ENCODE measurements at places on chromosomes 12 and 14.

GRCh38 chr12:109115404-109115757 is 1.0 kb upstream of the ACACB start:
- DNase-seq = no peak

- DNase-seq = no peak
Measured at GRCh38 chr12:109449845-109450532, 27.1 kb downstream of the KCTD10 start.

DNA sequence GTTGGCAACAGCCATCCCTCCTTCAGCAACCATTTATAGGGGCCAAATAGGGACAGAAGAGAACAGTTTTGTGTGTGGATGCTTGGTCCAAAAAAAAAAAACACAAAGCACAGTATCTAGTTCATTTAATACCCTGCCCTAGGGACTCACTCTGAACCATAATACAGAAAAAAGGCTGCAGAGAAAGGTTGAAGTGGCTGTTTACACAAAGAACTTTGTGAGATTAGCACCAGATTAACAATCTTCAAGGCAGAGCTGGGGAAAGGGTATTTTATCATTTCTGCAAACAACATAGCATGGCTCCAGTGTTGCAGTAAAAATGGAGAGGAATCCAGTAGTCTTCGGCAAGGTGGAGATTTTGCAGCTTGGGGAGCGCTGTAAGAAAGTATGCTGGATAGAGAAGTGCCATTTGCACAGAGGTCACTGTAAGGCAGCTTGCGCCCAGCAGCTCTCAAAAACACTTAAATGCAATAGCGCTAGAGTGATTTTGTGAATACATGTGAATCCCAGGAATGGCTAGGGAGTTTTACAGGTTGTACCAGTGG is 124.2 kb upstream of the PLEKHA5 start:
- peak; percentile 31 for DNase-seq

DNA sequence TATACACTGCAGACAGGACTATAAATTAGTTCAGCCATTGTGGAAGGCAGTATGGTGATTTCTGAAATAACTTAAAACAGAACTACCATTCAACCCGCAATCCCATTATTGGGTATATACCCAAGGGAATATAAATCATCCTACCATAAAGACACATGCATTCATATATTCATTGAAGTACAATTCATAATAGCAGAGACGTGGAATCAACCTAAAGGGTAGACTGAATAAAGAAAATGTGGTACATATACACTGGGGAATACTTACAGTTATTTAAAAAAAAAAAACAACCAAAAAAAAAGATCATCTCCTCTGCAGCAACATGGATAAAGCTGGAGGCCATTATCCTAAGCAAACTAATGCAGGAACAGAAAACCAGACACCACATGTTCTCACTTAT is 473.9 kb downstream of the TRHDE start:
- no peak for DNase-seq

DNA sequence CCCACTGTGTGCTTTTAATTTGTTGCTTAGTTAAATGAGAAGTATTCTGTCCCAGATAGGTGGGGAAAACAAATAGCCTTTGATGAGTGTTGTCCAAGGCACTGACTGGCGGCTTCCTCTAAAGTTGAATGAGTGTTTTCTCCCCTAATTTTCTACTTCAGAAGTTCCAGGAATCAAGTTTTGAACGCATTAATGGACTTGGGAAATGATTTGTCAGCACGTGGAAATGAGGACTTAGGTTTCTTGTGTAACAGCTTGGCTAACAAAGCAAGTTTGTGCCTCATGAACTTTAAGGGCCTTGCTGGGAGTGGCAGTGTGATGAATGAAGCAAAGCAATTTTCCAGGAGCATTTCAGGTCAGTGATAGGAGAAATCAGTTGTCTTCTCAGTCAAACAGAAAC is 56.9 kb downstream of the LIN52 start:
- DNase-seq = no peak

DNA sequence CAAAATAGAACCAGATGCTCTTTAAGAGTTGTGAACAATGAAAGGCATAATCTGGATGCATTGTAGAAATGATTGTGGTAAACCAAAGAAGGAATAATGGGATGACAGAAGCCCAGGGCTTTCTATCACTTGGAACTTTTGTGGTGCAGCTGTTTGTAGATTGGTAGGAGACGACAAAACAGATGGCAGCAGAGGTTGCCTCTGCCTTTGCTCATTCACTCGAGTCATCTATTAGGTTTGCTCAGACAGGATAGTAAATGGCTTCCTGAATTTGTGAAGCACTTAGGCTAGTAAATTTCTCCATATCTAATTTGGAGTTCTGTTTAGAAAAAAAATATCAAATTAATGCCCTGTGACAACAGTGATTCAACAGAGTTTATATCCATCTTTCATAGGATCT is 78.4 kb downstream of the FGD4 start:
- DNase-seq = no peak

GRCh38 chr12:45415393-45415817 is 199.5 kb downstream of the ANO6 start:
- no peak for DNase-seq

GRCh38 chr12:15038137-15038536 is 65.3 kb downstream of the PDE6H start:
- no peak for DNase-seq

DNA sequence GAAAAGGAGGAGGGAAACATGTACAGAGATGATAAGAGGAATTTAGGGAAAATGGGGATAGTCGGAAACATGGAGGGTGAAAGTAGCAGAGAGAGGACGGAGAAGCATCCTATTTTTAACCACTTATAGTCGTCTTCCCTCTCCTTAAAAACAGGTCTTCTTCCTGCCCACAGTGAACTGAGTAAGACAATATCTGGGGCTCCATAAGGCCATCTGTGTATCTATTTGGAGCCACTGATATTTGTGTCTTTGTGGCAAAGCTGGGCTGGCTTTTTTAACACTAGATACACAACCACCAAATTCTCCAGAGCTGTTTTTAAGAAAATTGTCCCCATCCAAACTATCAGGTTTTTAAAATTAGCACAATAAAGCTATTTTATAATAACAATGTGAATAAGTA is 109.5 kb upstream of the RAP1B start:
- no peak for DNase-seq

DNA sequence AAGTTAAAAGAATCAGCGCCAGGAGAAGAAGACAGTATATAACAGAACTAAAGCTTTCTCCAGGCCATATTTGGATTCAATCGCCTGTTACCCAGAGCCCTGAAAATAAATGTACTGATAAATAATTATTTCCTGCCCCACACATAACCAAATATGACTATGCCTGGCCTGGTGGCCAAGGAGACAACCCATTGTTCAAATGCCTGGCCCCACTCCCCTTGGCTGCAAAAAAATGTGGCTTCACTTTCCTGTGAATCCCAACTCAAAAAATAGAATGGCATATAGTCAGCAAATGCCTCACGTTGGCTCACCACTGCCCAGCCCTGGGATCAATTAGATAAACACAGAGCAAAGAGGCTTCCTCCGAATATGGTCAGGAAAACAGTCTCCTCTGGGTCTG is 472.1 kb downstream of the BCL11B start:
- DNase-seq = no peak

DNA sequence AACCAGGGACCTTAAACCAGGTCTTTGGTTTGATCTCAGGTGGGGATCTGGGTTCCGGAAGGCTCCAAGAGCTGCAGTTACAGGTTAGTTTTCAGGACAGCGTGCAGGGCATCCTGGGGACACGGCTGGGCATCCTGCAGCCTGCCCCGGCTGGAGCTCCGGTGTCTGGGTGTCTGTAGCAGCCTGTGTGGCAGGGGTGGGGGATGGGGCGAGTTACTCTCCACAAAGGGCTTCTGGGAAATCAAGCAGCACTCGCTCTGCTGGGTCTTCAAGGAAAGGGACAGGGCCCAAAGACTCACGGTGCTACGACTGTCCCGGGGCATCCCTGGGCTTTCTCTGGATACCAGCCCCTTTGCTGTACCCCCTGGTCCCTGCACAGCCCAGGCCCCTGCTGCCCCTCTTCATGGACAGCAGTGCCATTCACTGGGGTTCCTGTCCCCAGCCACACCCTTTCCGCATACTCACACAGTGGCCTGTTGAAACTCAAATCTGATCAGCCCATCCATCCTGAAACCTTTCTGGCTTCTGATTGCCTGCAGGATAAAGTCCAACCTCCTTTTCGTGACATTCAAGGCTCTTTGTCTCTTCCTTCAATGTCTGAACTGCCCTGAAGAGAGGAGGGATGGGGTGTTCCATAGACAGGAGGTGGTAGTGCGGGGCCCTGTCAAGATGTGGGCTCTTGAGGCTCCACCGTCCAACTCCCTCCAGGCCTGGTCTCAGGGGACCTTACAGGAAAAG is 22.2 kb upstream of the PPP1R13B start:
- DNase-seq = no peak

- DNase-seq = no peak
Measured at GRCh38 chr14:101797856-101798255, 36.3 kb downstream of the PPP2R5C start.

GRCh38 chr12:113435367-113435766 is 13.2 kb downstream of the SDSL start:
- no peak for DNase-seq

GRCh38 chr12:131683266-131684014 is 27.4 kb upstream of the SFSWAP start:
- DNase-seq = no peak

- no peak for DNase-seq
Measured at GRCh38 chr14:45089813-45090212, 5.9 kb downstream of the PRPF39 start.
